ENCODE measurements at places on chromosomes 6 and 20.

DNA sequence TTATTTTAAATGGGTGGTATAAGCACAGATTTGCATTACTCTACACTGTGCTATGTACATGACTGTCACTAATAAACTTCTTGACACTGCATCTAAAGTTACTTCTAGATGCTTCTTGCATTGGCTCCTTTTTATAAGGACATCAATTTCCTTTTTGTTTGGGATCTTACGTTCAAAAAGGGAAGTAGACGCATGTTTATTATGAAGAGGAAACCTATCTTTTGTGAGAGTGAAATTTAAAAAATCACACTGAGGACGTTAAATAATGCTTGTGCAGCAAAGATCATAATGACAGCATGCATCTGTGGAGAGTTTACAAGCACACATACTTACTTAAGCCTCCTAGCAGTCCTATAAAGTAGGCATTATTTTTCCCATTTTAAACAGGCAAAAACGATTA, 479.5 kb downstream of the CD83 start:
- DNase-seq, result no peak

GRCh38 chr20:62372042-62372993, 5.2 kb upstream of the LAMA5 start:
- DNase-seq, result no peak

GRCh38 chr6:12331951-12332749, 42.0 kb downstream of the EDN1 start:
- DNase-seq, result no peak

GRCh38 chr6:134446218-134446848, 128.4 kb upstream of the SGK1 start:
- DNase-seq, result no peak

DNA sequence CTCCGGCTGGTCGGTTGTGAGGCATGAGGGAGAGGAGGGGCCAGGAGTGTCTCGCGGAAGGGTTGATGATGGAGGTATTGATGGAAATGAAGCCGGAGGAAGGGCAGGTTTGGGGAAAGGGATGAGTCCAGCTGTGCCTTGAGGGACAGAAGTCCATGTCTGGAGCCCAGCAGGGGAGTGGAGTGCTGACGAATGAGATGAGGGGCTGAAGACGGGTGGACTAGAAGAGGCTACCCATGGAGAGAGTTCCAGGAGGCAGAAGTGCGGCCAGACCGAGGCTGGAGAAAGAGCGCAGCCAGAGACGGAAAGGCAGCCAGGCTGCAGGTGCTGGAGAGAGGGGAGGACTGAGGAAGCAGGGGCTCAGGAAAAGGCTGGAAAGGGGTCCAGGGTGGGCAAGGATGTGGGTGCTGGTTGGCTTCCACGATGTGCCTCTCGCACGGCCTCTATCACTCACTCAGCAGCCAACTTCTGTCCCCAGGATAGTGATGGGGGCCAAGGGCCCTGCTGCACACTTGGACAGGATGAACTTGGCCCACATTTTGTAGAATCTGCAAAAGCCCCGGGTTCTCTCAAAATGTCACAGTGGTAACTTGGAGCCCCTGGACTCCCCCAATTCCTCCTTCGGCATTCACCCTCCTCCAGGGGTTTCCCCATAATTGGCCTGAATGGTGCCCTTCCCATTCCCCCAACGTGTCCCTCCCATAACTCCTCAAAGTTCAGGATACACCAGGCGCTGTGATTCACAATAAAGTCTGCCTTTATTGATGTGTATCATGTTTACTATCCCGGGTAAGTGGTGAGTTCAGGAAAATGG, 627 bp upstream of the EIF6 start:
- no peak for DNase-seq

DNA sequence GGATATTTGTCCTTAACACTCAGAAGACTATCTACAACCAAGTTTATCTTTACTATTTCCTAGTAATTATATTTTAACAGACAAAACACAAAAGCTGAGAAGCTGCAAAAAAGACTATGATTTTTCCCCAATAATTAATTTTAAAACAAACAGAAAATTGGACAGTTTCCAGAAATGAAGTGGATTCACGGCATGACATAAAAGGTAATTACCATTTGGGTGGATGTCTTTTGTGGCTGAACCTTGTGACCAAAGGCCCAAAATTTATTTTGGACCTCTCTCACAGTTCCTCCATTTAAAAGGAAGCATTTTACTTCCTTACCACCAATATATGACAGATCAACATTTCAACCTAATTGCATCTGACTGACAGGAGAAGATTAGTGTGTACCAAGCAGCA, 90.2 kb downstream of the GMDS start:
- DNase-seq, result no peak

- DNase-seq, result peak; percentile 35
These were observed 17.4 kb downstream of the MYLK4 start for GRCh38 chr6:2733324-2733723.

- DNase-seq, result no peak
These were observed 263.5 kb downstream of the THBS2 start for GRCh38 chr6:168990019-168990751.

DNA sequence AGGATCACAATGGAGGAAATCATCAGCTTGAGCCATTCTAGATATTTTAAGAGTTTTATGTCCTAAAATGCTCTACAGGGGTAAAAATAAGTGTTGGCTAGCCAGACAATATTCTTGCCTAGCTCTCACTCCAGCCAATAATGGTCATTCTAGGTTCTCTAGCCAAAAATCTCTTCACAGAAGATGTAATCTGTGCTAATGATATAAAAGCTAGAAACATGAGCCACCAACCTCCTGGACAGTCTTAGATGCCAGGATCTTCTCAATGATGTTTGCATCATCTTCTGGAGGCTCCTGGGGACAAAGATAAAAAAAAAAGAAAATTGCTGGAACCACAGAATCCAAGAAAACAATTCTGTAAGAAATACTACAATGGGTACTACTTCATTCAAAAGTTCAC, 119.1 kb downstream of the CHD6 start:
- no peak for DNase-seq

DNA sequence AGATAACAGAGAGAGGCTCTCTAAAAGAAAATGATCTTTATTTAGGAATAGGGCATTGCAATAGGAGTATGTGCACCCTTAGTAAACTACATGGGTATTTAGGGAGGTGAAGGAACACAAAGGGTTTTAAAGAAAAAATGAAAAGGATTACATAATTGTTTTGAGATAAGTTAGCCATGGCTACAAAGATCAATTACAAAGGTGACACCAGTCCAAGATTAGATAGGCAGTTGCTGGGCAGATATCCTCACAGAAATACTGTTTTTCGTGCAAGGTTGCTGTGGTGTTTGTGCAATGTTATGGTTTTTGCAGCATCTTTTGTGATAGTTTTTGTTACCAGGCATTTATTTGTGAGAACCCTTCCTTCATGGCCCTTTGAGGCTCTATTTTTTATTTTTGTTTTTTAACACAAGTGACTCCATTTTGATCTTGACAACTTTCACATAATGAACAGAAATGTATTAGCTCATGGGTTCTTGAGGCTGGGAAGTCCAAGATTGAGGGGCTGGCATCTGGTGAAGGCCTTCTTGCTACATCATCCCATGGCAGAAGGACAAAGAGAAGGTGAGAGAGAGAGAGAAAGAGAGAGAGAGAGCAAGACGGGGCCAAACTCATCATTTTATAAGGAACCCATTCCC, 5.6 kb upstream of the CCNC start:
- no peak for DNase-seq

GRCh38 chr20:41615676-41616075, 2.5 kb downstream of the CHD6 start:
- no peak for DNase-seq

GRCh38 chr6:124812067-124812466, 150.2 kb upstream of the RNF217 start:
- no peak for DNase-seq

DNA sequence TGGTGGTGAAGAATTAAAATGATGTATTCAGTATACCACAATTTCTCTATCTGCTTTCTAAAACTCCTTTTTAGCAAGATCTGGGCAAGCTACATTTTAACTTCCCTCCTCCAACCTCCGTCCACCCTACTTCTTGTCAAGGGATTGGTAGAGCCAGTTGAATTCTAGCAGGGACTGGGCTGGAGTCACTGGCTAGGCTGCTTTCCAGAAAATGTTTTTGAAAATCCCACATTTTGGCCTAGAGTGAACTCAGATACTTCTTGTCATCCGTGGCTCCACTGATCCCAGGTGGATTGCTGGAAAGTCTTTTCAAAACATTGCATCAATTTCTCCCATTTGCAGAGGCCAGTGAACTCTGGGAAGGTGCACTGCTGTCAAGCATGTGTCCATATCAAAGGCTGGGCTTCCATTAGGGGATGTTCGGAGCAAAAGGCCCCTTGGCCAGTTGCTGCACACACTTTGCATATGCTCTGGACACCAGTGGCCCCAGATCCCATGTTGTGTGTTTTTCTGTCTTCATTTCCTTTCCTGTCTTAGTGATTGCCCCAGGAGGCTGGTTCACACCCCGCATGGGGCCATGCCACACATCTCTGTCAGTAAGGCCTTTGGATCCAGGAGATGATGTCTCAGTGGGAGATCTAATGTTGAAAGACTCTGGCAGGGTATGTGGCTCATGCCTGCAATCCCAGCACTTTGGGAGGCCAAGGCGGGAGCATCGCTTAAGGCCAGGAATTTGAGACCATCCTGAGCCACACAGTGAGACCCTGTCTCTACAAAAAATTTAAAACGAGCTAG, 11.3 kb upstream of the KCNK16 start:
- no peak for DNase-seq

DNA sequence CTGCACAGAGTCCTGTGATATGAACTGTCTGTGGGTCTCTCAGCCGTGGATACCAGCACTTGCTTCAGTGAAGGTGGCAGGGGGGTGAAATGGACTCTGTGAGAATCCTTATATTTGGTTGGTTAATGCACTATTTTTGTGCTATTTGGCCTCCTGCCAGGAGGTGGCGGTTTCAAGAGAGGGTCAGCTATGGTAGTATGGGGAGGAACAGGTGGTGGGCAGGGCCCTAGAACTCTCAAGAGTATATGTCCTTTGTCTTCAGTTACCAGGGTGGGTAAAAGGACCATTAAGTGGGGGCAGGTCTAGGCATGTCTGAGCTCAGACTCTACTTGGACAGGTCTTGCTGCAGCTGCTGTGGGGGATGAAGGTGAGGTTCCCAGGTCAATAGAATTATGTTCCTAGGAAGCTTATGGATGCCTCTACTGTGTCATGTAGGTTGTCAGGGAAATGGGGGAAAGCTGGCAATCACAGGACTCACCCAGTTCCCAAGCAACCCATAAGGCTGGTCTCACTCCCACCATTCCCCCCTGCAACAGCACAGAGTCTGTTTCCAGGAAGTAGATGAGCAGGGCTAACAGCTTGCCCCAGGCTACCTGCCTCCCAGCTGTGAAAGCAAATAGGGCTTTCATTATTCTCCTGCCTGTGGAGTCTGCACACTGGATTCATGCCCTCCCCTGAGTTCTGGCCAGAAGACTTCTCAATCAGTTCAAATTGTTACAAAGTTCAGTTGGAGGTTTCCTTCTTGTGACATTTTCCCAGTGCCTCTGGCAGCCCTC, 56.8 kb upstream of the PHIP start:
- no peak for DNase-seq

DNA sequence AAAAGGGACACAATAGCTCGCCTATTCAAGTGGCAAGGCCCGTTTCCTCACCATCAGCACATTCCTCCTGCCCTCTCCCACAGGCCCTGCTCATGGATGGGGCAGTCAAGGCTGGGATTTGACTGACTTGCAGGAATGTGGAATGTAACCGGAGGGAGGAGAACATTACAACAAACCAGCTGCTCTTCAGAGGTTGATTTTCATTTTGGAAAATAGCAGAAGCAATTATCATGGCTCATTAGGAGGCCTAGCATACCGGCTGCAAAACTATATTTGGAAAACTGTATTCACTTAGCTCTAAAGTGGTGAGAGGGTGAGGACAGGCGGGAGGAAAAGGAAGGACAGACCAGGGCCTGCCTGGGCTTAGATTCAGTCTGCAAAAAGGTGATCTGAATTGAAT, 283.7 kb downstream of the CD83 start:
- DNase-seq, result no peak

GRCh38 chr6:32375739-32376529, 4.2 kb upstream of the TSBP1 start:
- DNase-seq, result no peak

- no peak for DNase-seq
These were observed 414.9 kb upstream of the PTCHD4 start for GRCh38 chr6:48525849-48526248.

GRCh38 chr6:142952614-142953013, 7.6 kb upstream of the HIVEP2 start:
- DNase-seq, result no peak

- DNase-seq, result peak; percentile 47
These were observed 41.5 kb downstream of the ELMO2 start for GRCh38 chr20:46364670-46365486.

- DNase-seq, result no peak
These were observed 88.2 kb downstream of the KCNB1 start for GRCh38 chr20:49394264-49394663.

- DNase-seq, result no peak
These were observed 145.7 kb upstream of the PHACTR3 start for GRCh38 chr20:59458645-59459044.

DNA sequence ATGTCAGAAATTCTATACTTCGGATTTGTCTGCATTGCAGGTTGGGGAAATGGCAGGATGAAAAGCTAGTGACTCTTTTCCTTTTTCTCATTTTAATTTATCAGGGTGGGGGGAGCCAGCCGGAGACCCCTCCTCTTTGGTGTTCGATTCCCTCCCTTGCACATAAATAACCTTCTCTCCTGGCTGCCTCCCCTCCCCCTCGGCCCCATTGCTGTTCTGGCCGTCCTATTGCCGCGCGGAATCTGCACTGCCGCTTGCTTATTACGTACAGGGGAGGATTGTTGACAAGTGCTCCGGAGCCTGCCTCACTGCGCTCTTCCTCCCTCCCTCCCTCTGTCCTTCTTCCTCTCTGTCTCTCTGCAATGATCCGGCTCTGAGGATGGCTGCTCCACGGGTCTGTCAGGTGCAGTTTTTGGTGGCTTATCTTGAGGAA, 154.7 kb downstream of the JARID2 start:
- peak; percentile 44 for DNase-seq

DNA sequence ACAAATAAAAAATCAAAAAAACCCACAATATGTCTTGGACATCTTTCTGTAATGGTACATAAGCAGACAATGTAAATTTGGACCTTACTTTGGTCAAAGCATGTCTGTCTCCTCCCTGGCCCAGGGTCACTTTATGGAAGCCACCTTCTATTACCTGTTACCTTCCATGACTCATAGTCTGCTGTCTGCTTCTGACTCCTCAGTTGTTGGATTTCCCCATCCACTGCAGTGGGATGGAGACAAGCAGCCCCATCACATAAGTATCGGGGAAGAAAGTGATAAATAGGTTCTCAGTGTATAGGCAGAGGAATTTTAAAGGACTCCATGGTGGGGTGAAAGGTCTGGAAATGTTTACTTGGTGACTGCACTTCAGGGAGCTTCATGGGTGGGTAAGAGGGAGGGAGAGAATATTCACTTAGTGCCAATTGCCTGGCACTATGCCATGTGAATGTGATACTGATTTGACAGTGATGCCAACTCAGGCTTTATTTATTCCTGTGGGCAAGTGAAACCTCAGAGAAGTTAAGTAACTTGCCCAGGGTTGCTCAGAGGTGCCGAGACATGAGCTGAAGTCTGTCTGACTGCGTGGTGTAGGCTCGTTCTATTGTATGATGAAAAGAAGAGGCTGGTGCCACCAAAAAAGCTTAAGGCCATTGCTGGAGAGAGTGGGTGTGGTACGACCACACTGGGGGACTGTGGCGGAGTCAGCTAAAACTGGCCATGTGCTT, 175.6 kb upstream of the RNF24 start:
- no peak for DNase-seq

All from frontal cortex (tissue), 4 donors.